ENCODE measurements at places on chromosomes 12 and 14.

GRCh38 chr12:9750276-9751203 is 10.2 kb downstream of the CD69 start:
- DNase-seq, result peak; percentile 74

GRCh38 chr12:81835783-81836182 is 76.6 kb upstream of the PPFIA2 start:
- DNase-seq, result no peak

DNA sequence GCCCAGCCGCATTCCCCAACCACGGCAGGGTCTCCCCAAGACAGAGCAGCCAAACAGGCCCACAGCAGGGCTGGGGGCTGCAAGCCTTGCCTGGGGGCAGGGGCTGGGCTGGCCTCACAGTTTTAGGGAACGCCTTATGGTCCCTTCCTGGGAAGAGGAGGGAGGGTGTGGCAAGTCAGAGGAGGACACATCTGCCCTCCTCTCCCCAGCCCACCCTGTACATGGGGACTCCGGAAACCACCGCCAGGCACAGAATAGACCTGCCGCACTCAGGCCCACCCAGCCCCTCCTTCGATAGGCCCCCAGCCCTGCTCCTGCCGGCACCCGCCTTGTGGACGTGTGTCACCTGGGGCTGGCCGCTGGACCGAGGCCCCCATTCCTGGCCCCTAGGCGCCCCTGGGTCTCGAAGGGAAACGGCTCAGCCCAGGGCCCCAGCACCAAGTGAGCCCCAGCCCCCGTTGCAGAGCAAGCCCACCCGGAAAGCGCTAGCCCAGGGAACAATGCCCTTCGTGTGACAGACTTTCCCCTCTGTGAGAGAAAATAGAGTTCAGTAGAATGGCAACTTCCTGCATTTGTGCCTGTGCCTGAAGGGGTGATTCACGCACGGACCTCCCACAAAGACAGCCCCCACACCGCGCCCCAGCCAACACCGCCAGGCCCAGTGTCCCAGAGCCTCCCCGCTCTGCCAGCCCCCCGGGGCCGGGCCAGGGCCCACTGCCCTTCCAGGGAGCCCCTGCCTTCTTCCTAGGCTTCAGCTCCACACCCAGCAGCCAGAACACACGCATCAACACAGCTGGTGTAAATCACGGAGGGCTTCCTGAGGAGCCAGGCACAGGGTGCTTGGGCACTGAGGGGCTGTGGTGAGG is 12.0 kb upstream of the NUDT14 start:
- no peak for DNase-seq

DNA sequence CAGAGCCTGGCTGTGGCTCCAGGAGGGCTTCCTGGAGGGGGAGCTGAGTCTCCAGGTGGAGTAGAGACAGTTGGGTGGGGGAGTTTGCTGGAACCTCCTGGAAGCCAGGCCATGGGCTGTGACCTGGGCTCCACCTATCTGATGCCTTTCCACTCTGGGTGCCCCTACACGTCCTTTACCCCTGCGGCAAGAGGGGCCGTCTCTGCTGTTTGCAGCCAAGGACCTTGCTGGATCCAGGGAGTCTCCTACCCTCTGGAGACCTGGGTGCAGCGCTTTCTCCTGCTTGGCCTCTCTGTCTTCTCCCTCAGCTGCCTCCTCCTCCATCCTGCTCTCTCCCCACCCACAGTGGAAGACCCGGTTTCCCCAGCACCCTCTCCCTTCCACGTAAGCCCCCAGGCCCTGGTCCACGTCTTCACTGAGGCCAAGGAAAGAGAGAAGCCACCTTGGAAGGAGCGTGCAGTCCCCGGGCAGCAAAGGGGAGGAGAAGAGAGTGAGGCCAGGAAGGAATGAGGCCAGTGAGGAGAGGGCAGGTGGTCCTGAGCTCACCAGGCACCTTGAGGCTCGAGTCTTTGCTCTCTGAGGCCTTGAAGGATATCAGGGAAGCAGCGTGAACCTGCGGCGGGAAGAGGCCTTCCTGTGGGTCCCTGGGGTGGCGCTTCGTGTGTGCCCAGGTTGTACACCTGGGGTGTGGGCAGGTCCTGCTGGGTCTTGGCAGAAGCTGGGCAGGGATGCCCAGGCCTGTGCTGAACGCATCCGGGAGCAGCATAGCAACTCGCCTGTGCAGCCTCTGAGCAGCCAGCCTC is 294.3 kb upstream of the RTL1 start:
- DNase-seq, result no peak

DNA sequence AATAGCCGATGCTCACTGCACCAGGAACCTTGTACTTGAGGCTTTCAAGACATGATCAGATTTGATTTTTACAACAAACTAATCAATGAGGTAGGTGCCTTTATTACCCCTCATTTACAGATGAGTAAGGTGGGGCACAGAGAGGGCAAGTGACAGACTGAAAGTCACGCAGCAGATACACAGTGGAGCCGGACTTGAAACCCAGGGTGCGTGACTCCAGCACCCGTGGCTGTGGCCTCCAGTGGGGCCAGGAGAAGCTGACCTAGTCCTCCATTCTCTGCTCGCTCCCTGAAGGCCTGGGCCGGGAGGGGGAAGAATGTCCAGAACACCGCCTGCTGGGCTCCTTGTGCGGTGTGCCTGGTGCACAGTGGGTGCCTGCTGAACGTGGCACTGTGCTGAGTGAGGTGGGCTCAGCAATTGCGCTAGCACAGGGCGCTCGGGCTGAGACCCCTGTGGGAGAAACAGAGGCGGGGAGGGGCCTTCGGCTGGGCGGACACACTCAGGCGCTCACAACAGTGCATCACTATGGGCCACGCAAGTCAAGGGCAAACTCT is 125.2 kb downstream of the CALM1 start:
- DNase-seq, result no peak

DNA sequence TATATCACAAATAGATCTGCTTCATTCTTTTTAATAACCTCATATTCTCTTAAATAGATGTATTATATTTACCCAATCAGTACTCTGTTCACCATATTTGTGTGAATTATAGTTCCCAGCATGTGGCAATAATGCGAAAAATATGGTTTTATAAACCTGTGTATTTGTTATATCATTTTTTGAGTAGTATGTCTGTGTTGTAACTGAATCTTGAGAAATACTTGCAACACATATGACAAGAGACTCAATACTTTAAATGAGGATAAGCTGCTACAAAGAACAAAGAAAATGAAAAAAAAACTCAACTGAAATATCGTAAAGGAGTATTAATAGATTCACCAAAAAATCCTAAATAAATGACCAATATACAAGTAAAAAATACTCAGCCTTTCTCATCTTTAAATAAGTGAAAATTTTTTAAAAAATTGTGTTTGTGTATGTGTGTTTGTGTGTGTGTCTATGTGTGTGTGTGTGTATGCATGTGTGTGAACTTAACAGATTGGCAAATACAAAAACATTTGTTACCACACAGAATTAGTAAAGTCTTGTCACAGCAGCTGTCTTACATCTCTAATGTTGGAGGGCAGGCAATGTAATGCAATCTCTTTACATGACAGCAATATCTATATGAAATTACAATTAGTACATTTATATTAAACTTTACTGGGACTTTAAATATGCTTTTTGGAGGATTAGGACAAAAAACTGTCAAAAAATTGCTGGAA is 441.9 kb upstream of the MGAT4C start:
- DNase-seq, result no peak
